ENCODE measurements at places on chromosomes 6 and 20. TPM values are rescaled to one million over a fixed set of nuclear protein-coding genes. Genes with fewer than 3 reads are reported as not detected.

GRCh38 chr6:150146436-150146835 lies 3.6 kb downstream of the PPP1R14C start:
- no peak for DNase-seq

OR12D3 gene
- total RNA-seq, result not detected

DNA sequence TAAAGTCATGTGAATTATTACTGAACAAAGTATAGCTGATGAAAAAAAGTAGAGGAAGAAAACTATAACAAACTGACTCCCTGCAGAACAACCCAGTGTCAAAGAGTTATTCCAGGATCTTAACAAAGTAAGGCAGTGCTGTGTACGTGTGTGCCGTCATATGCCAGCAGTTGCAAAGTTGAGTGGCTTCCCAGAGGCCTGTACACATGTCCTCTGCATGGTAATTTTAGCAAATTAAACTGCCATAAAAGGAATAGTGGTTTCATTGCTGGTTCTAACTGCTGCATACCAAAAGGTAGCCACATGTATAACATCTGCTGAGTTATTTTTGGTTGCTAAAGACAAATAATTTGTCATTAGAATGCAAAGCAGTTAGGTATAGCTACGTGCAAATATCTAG lies 44.8 kb downstream of the RIPOR2 start:
- DNase-seq, result no peak

DNA sequence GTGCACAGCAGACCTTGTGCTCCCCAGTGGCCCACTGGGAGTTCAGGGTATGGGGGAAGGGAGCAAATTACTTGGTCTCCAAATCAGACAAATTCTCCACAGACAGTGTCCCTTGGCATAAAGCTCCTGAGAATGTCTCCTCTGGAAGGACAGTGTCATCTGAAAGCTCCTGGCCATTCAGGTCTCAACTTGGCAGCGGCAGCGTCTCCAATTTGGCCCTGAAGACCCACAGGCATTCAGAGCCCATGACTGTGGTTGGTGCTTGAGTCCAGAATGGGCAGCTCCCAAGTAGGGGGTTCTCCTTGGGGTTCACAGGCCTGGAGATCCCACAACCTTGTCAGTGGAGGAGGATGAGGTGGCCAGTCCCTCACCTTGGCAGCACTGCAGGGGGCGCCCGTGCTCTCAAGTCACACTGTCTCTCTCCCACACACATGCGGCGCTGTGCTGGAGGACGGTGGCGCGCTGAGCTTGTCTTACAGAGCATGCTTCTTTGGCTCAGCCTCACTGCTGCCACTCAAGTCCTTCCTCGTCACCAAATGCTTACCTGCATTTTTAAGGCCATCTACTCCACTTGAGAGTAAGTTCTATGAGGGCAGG lies 20.7 kb downstream of the DYNLRB1 start:
- DNase-seq, result no peak

AURKA gene
- total RNA-seq, result 3.2 TPM

DNA sequence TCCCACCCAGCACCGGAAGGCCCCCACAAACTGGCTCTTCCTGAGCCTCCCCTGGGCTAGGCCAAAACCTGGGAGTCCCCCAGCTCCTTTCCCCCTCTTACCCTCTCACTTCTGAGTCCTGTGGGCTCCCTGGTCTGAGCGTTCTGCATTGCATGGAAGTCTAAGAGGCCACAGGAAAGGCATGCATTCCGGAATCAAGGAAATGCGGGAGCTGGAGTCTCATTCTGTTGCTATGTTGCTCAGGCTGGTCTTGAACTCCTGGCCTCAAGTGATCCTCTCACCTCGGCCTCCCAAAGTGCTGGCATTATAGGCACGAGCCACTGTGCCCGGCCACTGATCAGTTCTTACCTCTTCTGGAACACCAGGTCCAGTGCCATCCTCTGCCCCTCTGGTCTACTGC lies 45.9 kb downstream of the UBE2V1 start:
- DNase-seq, result no peak

DNA sequence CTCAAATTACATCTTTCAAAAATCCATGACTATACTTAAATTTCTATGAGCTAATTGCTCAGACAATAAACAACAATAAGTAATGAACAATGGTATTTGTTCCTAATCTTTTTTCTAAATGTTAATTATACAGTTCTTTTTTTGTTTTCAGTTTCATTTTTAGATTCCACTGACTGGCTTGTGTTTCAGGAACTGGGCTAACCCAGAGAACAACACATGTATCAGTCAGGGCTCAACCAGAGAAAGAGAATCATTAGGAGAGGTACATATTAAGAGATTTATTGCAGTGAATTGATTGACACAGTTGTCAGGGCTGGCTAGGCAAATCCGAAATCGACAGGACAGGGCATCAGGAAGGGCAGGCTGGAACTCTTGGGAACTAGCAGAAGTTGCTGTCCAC lies 182.8 kb downstream of the GRM1 start:
- DNase-seq, result no peak

DLL1 gene
- 6.4 TPM for total RNA-seq

SNX3 gene
- total RNA-seq, result 220 TPM

DNA sequence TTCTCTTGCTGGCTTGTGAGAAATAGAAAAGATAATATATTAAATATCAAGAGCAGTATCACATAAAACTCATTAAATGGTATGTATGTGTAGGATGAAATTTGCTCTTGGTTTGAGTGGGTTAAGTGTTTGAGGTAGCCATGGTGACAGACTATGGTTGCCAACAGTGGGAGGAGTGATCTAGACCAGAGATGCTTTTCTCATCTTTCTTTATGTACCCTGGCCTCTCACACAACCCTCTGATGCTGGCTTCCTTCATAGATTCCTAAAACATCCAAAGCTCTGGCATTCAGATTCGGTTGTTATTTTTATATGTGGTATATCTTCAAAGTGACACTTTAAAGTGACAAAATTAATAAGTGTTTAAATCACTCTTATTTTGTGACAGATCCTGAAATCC lies 9.0 kb upstream of the MLIP start:
- DNase-seq, result no peak

TAGAP gene
- 0.75 TPM for total RNA-seq
